ENCODE measurements at places on chromosomes 2 and 18.

DNA sequence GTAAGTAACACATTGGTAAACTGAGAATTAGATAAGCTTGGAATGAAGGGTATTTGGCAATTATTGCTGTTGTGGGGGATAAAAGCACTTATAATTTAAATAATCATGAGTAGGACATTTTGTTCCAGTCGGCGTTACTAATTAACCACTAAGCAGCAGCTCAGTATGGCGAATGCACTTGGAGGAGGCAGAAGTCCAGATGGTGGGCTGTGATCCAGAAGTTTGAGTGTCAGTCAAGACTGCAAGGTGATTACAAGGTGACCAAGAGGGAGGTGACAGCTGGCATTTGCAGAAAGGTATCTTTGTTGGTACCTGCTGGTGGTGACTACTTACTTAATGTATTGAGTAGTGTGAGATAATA is 643.6 kb upstream of the FAM98A start:
- DNase-seq, result no peak

GRCh38 chr2:222939208-222939856 is 78.5 kb downstream of the ACSL3 start:
- DNase-seq, result no peak

- DNase-seq, result no peak
These were observed 58.5 kb downstream of the CLHC1 start for GRCh38 chr2:55173438-55174054.

GRCh38 chr2:209653134-209653533 is 118.5 kb upstream of the UNC80 start:
- no peak for DNase-seq

GRCh38 chr2:122368576-122369243 is 613.3 kb downstream of the TSN start:
- no peak for DNase-seq

DNA sequence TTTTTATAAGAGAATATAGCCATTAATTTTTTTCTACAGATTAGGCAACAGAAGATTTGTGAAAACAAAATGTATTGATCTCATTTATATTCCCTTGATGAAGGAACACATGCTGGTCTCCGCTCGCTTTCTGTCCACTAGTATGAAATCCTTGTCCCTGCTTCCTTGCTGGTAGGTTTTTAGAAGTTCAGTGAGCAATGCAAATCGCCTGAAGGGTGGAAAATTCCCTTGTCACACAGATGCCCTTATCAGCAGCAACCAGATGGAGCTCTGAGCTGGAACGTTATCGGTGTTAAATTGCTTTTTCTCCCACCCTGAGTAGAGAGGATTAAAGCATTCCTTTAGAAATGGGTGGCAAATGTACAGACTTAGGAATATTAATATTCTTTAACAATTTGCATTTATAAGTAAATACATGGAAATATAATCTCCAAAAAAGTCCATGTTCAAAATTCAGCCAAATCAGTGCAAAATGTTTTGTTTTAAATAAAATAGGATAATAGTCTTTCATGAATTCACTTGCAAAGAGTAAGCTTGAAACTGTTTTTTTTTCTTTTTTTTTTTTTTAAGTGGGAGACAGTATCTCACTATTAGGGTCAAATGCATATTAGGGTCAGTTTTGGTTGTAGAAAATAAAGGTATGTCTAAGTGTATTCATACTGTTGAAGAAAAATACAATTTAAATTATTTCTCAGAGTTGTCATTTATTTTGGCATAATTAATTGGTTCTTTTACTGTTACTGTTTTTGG is 164.0 kb upstream of the MYO3B start:
- DNase-seq, result no peak

GRCh38 chr2:65388596-65389390 is 43.6 kb downstream of the SPRED2 start:
- no peak for DNase-seq

DNA sequence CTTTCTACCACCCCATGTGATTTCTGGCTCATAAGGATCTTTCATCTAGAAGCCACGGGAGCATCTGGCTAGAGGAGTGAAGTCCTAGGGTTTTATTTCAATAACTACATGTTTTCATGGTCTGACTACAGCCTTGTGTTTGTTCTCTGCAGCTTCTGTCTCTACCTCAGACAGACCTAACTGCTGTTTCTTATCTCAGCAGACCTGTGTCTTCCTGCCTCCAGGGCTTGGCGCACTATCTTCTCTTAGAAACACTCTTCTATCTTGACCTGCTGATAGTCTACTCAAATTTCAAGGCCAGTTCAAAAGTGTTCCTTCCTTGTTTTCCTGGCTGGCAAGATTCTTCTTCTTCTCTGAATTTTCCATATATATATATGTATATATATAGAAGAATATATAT is 11.0 kb upstream of the TRIB2 start:
- DNase-seq, result no peak

- no peak for DNase-seq
These were observed 71.7 kb downstream of the TPGS2 start for GRCh38 chr18:36757081-36757480.

Measured in coronary artery (tissue), 2 donors.